ENCODE measurements at places on chromosomes 7 and 10.

GRCh38 chr10:110684800-110685446, 40.8 kb downstream of the RBM20 start:
- DNase-seq, result no peak

DNA sequence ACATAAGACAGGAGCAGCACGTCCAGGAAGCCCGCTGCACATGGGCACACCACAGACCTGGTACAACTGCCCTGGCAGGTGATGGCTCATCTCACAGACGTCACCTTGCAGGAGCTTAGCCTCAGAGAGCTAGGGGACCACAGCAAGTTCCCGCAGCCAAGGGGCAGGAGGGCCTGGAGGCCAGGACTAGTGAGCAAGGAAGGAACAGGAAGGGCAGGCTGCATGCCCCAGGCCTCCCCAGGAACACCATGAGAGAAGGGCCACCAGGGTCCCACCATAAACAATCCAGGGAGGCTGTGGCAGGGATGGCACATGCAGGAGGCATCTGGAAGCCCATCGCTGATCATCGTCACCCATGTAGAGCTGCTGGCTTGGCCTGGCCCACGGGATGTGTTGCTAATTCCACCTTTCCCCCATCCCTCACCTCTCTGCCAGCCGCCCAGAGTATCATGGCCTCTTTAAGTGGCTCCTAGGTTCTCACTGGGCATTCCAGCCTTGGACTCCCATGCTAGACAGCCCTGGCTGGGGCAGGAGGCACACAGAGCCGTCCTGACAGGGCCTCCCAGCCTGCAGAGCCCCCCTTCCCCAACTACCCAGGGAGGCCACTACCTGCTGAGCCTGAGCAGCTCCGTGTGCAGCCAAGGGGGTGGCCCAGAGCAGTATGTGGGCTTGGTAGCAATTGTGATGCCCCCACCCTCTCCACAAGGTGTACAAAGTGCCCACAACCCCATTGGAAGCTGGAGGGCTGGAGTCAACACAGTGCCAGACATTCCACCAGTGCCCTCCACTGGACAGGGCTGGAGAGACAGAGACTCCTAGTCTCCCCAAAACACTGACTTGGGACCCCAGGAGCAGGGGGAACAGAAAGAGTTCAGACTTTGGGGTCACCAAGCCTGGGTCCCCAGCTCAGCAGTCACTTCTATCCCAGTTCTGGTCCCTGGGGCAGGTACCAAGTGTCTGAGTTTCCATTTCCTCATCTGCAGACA, 35.5 kb downstream of the GRID1 start:
- no peak for DNase-seq

- no peak for DNase-seq
Observed at GRCh38 chr10:121926671-121927317, 1.0 kb downstream of the ATE1 start.

GRCh38 chr10:1644191-1644711, 93.1 kb downstream of the ADARB2 start:
- DNase-seq, result peak; percentile 20

GRCh38 chr7:15916681-15917380, 230.3 kb upstream of the MEOX2 start:
- no peak for DNase-seq

DNA sequence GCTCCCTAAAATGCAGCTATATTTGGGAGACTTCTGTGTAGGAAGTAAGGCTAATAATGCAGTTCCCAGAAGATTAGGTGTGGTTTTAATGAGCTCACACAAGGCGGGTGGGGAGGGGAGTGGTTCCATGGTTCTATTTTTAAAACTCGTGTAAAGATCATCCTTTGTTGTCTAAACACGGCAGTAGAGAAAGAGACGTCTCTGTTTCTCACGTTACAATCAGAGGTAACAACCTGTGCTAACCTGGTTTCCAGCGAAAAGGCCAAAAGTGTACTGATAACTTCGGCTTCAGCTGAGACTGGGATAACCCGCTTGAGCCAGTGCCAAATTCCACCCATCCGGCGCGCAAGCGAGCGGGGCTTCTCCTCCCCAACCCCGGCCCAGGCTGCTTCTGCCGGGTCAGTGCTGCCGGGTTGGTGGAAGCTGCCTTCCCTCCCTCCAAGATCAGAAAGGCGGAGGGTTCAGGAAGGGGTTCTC, 2.5 kb upstream of the MAP3K8 start:
- DNase-seq, result no peak

DNA sequence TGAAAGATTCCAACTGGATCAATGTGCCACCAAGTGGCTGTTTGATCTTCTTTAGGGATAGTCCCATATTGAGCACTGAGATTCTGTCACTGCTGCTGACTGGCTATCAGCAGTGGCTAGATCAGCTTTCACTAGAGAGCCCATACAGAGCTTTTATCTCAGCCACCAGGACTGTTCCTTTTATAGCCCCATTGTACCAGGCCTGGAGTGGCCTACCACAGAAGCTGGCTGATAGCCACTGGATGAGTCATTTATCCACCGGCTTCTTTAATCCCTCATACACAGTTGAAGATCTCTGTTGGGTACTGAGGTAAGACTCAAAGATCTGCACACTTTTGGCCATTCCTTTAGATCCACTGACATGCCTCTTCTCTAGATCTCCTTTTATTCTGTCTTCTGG, 1101.1 kb downstream of the SORCS3 start:
- DNase-seq, result no peak

- no peak for DNase-seq
Observed at GRCh38 chr7:36602934-36603887, 121.1 kb downstream of the AOAH start.

DNA sequence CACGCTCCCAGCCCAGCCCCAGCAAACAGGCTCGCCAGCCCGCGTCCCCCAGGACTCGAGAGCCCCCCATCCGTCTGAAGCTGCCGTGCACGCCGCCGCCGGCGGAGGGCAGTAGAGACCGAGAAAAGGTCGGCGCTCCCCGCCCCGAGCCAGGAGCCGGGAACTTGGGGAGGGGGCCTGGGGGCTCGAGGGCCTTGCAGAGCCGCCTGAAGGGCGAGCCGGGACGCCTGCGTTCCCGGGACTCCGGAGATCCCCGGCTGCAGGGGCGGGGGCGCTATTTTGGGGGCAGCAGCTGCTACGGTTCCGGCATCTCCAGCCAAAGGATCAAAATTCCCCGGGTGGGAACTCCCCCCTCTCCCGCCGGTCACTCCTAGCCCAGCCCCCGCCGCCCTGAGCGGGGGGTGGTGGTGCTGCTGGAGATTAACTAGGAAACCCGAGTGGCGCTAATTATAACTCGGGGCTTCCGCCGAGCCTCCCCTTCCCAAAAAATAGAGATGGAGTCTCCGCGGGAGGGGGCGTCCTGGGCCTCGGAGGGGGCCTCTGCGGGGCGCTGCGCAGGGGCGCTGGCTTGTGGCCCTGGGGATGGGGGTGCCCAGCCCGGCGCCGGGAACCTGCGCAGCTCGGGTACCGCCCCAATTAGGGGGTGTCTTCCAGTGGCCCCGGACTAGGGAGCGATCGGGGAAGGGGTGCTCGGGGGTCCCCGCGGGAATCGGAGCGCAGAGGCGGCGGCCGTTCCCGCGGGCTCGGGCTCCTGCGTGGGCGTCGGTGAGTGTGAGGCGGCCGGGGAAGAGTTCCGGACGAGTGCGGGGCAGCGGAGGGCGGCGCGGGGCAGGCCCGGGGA, 608 bp downstream of the ACHE start:
- DNase-seq, result no peak

DNA sequence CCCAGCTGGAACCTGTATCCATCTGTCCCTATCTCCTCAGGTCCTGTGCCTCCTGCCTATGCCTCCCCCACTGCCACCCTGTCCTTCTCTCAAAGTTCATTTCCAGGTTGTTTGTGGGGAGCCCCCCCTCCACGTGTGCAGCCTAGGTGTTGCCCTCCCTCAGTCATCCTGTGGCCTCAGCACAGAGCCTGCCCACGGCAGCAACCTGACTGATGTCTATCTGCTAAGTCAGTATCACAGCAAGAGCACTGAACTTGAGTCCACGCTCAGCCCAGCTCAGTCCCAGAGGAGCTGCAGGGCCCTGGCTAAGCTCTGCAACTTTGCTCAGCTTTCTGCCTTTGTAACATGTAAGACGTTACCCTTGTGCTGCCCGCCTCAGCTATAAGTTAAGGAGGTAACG, 28.7 kb downstream of the FAM53B start:
- no peak for DNase-seq
